Posterior cingulate gyrus (tissue), 11 donors: ENCODE measurements at places on chromosomes 5 and 9.

DNA sequence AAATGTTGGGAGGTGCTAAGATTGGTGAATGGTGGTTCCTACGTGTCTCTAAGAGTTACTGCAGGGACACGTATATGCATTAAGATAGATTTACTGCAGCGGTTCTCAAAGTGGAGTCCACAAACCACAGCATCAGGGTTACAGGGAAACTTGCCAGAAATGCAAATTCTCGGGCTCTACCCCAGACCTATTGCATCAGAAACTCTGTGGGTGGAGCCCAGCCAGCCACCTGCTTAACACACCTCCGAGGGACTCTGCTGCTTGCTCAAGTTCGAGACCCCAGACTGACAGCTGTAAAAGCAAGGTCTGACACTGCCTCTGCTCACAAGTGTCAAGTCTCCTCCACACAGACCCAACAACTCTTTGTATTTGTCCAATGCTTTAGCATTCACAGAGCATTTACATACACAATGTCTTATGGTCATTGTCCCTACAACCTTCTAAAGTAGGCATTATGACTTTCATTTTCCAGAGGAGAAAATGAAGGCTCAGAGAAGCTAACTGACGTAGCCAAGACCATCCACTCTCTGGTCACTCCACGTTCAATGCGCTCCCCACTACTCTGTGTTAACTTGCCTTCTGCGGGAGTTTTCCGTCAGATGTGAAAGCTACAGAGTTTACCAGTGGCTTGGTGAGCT lies 48.8 kb downstream of the HSD17B3 start:
- no peak for DNase-seq

- no peak for DNase-seq
Observed at GRCh38 chr5:117054141-117054540, 479.5 kb upstream of the SEMA6A start.

DNA sequence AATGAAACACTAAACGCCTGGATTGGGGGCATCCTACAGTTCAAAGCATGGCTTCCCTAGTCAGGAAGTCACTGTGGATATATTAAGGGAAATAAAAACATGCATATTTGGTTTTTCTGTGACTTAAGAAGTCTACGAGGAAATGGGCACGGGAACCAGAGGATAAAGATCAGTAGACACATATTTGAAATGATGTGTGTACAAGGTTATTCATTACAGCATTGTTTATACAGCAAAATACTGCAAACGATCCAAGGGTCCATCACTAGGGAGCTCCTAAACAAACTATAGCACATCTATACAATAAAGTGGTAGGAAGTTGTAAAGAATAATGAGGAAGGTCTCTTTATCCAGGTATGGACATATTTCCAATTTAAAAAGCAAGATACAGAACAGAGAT lies 71.8 kb downstream of the EFNA5 start:
- no peak for DNase-seq

DNA sequence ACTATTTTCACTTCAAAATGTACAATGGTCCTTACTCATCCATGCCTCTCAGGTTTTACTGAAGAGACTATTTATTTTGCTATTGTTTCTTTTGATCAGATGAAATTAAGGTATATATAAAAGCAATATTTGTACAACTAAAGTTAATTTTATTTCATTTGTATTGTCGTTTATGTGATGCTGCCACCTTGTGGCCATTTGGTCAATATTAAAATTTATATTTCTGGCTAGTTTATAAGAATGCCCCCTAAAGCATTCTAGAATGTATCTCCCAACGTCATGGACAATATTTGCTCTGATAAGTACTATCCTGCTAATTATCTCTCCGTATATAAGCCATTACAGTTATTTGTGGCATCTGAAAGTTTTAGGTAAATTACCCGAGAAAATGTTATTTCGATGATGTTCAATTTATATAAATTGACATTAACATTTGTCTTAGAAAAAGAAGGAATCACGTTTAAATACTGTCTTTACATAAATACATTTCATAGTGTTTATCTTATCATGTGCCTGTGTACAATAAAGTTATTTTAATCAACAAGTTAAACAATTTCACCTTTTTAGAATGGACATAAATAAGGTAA lies 680.0 kb downstream of the TAF11L14 start:
- DNase-seq: no peak

DNA sequence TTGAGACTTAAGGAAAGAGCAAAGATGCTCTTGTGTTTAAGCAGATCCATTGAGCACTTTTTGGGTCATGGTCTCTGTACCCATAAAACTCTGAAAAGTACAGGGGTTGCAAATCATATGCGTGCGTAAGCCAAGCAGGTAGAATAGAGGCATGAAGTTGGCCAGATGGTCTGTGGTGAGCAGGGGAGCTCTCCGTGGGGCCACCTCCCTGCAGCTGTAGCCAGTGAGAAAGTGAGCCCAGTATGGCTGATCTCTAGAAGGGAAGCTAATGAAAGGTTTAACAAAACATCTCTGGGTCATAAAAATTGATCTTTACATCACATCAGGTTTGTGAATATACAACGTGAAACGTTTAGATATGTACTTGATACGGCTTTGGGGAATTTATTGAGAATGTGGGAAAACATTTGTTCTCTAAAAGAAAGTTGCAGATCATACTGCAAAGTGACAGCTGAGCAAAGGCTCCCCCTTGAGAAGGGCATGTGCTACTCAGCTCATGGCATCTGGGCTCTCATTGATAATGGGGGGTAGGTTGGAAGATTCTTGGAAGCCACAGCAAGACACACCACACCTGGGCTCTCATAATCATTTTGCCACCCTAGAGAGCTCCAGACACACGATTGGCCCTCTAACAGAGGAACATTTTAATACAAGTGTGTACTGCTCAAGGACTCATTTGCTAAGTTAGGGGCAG lies 30.6 kb downstream of the SH3GL2 start:
- no peak for DNase-seq

DNA sequence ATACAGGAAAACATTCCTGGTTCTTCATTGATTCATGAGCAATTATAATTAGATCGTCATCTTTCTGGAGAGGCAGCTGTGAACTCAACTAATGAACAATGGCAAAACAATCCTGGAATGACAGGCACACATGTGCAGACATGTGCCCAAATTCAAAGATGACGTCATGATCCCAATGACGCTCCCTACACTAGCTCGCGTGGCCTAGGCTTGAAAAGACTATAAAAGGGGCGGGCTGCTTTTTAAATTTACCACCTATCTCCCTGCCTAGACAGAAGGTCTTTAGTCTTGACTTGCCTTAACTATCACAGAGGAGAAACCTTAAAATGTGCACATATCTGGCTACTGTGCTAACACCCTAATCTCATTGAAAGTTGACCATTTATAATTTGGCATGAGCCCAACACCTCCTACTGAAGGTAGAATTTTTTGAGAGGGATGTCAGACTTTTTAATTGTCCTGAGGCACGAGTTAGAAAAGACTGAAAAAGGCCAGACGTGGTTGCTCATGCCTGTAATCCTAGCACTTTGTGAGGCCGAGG lies 88.2 kb downstream of the PRRT1B start:
- no peak for DNase-seq

DNA sequence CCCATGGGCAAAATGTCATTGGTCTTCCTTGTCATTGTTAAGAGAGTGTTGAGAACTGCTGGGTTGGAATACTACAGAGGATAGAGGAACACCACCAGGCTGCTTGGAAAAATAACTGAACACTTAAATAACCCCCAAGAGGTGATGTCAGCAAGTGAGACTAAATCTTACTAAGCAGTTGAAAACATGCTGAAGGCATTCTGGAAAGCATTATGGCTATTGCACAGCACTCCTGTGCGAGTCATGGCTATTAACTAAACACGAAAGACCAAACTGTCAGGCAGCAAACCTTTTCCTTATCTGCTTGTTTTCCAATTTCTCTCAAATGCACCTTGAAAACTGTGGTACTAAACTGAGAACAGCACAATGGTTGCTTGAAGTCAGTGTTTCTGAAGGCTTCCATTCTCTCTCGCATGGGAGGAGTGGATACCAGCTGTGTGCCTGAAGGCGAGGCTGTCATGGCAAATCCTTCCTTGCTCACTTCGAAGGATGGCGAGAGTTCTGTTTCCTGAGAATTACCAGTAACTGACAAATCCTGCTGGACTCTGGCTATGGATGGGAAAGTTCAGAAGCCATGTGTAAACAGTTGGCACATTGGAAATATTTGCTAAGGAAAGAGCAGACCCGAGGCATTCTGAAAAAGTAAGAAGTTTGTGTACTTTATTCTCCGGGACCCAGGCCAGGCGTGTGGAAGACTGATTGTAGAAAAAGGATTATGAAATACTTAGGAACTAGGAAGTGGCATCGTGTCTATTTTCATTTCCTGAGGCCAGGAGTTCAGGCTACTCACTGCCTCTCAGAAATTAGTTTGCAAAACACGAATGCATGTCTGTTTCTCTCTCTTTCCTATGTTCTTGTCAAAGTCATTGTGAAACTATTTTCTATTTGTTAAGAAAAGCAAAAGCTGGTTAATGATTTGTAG lies 182.1 kb downstream of the DMRT2 start:
- no peak for DNase-seq

DNA sequence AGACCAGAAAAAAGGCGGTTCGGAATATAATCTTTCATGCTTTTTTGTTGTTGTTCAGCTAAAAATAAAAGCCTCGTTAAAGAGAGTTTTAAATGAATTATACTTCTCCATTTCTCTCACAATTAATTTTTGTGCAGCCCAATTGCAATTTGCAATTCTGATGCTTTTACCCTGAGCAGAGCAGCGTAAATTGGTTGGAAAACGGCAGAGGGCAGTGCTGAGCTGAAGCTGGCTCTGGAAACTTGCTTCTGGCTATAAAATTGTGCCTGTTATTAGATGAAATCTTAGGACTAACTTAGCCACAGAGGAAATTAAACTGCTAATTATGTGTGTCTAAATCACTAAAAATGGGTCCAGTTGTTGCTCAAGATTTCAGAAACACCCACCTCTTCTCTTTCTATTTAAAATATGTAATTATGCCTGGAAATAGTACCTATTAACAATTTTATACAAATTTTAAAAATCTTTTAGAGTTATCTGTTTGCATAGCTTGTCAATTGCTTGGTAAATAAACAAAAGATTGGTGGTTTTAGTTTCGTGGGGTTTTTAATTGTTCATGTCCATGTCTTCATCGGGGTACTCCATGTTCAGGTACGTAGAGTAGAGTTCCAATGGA lies 441.8 kb upstream of the TLE4 start:
- DNase-seq: peak; percentile 85

- no peak for DNase-seq
Observed at GRCh38 chr5:102107865-102108264, 188.2 kb downstream of the SLCO4C1 start.

GRCh38 chr5:158849219-158849791 lies 250.4 kb downstream of the EBF1 start:
- DNase-seq: no peak

DNA sequence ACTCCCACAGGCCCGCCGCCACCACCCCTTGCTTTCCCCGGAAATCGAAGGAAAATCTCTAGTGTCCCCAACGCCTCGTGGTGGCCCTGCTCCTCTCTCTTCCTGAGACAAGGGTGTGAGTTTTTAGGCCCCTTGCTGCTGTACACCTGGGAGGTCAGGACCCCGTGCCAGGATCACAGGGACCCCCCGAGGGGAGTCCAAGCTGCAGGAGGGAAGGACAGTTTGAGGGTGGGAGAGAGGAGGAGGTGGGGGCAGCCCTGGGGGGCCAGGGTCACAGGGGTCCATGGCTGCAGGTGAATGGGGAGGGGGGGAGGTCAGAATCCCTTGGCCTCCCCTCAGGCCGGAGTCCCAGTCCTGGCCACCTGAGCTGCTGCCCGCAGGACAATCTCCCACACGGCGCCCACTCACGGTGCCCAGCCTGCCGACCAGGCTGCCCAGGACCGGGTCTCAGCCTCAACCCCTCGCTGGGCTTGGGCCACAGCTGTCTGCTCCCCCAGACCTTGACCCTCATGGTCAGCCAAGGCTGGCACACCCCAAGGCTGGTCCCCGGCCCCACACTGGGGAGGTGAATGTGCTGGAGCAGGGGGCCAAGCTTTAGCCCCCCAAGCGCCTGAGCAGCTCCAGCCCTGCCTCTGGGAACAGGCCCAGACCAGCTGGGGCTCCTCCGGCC lies 19.9 kb downstream of the TPPP start:
- DNase-seq: peak; percentile 81

GRCh38 chr5:171420431-171421241 lies 1.2 kb downstream of the FGF18 start:
- DNase-seq: peak; percentile 40

DNA sequence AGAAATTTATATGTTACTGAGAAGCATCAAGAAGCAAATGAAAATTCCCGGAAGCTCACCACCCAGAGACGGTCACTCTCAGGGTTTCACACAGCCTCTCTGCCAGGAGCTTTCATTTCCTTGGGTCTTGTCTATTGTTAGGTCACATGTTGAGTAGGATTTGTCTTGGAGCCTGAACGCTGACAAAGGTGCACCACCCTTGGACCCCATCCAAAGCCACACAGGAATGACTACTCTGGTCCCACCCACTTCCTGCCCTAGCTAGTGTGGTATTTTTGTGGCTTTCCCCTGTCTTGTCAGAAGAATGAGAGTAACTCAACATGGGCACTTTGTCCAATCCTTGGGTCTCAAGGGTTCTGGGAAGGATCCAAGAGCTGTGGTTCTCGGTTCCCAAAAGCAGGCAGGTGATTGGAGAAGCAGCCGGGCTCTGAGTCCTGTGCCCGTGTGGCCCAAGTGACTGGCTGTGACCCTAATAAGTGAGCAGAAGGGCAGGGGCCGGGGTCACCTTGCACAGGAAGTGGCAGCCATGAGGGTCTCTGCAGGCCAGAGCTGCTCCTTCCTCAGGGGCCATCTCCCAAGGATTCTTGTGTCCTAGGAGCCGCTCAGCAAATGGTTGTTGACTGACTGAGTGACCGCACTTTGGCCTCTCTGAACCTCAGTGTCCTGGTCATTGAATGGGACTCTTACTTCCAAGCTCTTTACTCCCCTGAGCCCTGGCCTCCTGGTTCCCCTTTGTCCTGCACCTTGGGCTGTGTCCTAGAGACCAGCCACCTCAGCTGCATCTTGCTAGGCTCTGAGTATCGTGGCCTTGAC lies 6.9 kb downstream of the FGD3 start:
- DNase-seq: no peak

DNA sequence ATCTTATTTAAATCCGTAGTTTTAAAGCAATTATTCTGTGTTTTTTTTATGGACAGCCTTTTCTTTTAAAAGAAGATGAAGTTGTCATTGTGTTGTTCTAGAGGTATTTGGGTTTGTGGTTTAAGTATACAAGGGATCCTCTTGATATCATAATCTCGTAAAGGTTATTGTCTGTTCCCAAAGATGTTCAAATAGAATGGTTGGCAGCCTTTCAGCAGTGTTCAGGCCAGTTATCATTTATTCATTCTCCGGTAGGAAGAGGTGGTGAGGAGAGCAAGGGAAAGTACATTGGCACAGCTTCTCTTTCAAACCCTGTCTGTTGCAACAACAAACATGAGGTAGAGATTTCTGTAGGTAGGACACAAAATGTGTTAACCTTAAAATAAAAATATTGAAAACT lies 147.0 kb downstream of the FOCAD start:
- no peak for DNase-seq

GRCh38 chr9:103804077-103804735 lies 289.9 kb upstream of the SMC2 start:
- no peak for DNase-seq

- DNase-seq: no peak
Observed at GRCh38 chr5:135255461-135256178, 143.4 kb downstream of the MACROH2A1 start.
